Glutamatergic neuron (in vitro differentiated cells): ENCODE measurements at places on chromosomes 13 and 19. TPM values are rescaled to one million over a fixed set of nuclear protein-coding genes. Genes with fewer than 3 reads are reported as not detected.

DNA sequence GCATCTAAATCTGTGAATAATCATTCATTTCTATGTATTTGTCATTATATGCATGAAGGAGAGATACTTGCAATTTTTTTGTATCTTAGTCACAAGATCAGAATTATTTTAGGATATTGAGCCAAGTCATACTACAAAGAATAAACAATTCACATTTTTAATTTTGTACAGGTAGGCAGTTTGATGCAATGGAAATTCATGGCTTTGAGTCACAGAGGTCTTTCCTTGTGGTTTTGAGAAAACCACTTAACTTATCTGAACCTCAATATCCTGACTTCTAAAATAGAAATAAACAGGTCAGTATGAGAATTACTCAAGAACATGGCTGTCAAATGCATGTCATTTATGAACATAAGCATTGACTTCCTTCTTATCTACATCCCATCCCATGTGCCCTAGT lies 221.4 kb upstream of the SLC10A2 start:
- peaks cover 8% of the 10 kb centered on the region for H3K4me1 ChIP-seq
- H3K4me3 ChIP-seq, result no peak overlapping the region
- no peak for DNase-seq
- H3K27me3 ChIP-seq, result no peaks in the 10 kb centered on the region

DNA sequence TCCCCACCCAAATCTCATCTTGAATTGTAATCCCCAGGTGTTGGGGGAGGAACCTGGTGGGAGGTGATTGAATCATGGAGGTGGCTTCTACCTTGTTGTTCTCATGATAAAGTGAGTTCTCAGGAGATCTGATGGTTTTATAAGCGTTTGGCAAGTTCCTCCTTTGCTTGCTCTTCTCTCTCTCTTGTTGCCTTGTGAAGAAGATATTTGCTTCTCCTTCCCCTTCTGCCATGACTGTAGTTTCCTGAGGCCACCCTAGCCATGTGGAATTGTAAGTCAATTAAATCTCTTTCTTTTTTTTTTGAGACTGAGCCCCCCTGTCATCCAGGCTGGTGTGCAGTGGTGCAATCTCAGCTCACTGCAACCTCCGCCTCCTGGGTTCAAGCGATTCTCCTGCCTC lies 34.4 kb downstream of the VSTM1 start:
- peaks cover 2% of the 10 kb centered on the region for H3K4me1 ChIP-seq
- no peaks in the 10 kb centered on the region for H3K36me3 ChIP-seq
- H3K4me3 ChIP-seq, result no peak overlapping the region
- DNase-seq, result no peak
- peaks cover under 1% of the 10 kb centered on the region for H3K27me3 ChIP-seq
- no peak overlapping the region for H3K27ac ChIP-seq

GRCh38 chr13:52156724-52157261 lies 2.6 kb downstream of the NEK3 start:
- no peak overlapping the region for H3K4me3 ChIP-seq
- DNase-seq, result no peak
- H3K36me3 ChIP-seq, result no peaks in the 10 kb centered on the region
- no peaks in the 10 kb centered on the region for H3K27me3 ChIP-seq
- H3K27ac ChIP-seq, result no peak overlapping the region

DNA sequence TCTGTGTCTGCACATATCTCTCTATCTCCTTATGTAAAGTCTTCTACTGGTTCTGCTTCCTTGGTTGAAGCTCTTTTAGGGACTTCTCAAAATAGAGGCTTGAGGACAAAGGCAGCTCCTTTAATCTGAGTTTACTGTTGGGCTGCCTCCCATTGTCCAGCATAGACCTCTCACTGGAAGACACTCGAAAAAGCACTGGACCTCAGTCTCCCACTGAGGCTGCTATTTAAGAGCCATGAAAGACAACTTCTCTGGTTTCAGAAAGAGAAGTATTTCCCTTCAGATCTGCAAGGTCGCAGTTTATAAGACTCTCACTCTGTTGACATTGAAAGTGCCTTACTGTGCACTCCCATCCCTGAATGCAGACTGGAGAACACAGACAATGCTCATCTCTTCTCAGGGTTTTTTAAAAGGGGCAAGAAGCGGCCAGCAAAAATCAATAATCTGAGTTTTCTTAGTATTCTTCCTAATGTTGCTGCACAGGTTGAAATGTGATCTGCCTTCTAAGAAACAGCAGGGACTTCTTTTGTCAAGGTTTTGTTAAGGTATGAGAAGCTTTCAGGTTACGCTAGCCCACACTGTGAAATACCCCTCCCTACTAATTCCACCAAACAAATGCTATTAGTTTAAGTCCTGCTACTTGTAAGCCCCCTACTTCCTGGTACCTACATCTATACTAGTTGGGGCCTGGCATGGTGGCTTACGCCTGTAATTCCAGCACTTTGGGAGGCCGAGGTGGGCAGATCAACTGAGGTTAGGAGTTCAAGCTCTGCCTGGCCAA lies 450.0 kb upstream of the SLC10A2 start:
- no peak for DNase-seq
- no peaks in the 10 kb centered on the region for H3K36me3 ChIP-seq
- no peak overlapping the region for H3K4me3 ChIP-seq

Gene BST2
- 1.4 TPM for total RNA-seq

Gene TMEM59L
- total RNA-seq, result 92.3 TPM
